ENCODE measurements at places on chromosomes 2 and 18.
A peak's percentile ranks its signal among the peaks of the same experiment; 100 is the strongest.

DNA sequence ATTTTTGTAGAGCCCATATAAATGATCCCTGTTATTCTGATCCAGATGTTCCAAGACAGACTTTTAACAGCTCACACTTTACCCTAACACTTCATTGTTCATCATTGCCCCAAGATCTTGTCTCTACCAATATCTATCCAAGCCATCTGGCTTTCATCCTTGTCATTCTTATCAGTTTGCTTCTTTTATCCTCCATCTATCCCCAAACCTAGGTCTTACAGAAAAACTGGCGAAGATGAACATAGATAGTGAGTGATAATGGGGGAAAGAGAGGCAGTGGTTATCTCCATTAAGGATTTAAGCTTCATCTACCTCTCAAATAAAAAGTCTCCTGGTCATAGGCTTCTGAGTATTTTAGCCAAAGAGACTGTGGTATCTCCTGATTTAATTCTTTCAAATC is 89.5 kb downstream of the DHRS9 start:
- DNase-seq = no peak

- no peak for DNase-seq
Observed at GRCh38 chr2:16025211-16025875, 85.0 kb downstream of the MYCN start.

GRCh38 chr2:239113171-239113570 is 265.3 kb downstream of the TWIST2 start:
- DNase-seq = peak; percentile 25

DNA sequence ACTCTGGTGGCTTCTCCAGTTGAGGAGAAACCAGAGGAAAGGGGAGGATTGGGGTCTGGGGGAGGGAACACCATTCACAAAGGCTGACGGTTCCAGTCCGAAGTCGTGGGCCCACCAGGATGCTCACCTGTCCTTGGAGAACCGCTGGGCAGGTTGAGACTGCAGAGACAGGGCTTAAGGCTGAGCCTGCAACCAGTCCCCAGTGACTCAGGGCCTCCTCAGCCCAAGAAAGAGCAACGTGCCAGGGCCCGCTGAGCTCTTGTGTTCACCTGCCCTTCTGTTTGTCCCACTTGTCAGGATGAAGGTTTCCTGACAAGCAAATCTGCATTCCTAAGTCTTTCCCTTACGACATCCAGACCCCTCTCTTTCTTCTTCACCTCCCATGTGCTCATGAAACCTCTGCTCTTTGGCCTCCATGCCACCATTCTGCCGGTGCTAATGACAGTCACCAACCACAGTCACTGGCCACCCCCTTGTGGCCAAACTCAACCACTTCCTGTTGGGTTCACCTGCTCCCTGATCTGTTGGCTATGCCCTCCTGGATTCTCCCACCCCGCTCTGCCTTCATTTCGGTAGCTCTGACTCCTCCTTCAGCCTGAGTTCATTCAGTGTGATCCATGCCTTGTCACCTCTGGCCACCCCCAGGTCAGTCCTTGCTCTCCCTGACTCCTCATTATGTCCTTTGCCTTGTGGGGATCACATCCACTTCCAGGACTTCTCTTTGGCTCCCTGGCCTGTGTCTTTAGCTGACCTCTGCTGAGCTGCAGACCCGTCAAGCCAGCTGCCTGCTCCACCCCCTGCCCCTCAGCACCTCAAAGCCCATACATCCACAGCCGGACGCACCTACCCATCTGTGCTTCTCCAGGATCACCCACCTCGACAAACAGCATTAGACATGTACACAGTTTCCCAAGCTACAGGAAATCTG is 17.6 kb downstream of the EMX1 start:
- DNase-seq = no peak

- peak; percentile 66 for DNase-seq
Observed at GRCh38 chr18:5879479-5879882, 15.8 kb downstream of the TMEM200C start.

GRCh38 chr2:74438248-74438647 is 3.5 kb downstream of the RTKN start:
- no peak for DNase-seq

DNA sequence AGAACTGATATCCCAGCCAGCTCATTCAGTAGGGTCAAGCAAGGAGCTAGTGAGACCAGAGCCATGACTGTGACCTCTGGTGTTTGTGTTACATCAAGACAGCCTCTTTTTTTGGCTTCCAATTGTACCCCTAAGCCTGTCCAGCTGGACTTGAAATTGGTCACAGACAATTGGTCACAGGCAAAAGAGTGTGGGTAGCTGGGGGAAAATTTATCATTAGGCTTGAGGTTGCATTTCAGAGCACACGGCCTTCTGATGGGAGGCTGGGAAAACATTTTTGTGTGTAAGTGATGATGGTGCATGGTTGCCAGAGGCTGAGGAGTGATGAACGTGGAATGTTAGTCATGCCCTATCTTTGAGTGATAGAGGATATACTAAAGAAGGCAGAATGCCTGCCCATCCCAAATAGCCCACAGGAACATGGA is 285.1 kb upstream of the SLC14A2 start:
- no peak for DNase-seq

DNA sequence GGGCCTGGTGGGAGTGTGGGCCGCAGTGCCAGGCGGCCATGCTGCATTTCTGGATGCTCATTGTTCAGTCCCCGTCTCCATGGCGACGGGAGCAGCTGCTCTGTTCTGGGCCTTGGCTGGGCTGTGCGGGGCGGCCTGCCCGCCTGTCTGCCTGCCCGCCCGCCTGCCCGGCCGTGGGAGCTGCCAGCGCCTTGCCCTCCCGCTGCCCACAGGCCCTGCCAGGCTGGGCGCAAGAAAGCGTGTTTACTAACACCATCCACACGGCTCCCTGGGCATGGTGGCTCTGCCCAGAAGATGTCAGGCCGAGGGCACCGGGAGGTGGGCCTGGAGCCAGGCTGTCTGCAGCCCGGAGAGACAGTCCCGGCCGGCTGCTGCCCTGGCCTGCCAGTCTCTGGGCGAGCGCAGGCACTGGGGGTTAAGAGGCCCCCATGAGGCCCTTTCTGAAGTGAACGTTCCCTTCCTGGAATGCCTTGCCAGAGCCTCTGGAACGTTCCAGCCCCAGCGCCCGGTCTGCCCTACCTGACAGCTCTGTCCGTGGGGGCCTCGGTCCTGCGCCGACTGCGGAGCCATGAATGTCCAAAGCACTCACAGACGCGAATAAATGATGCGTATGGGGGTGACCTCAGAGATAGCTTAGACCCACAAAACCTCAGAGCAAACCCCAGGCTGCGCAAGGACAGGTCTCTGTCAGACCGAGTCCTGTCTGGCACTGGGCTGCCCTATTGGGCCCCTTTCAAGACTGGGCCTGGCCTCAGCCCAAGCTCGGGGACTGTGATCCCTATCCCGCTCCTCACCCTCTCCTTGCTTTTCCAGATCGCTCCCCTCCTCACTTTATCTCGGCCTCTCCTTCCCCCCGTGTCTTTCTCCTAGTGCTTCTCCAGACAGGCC is 44.3 kb downstream of the MYCN start:
- DNase-seq = no peak

DNA sequence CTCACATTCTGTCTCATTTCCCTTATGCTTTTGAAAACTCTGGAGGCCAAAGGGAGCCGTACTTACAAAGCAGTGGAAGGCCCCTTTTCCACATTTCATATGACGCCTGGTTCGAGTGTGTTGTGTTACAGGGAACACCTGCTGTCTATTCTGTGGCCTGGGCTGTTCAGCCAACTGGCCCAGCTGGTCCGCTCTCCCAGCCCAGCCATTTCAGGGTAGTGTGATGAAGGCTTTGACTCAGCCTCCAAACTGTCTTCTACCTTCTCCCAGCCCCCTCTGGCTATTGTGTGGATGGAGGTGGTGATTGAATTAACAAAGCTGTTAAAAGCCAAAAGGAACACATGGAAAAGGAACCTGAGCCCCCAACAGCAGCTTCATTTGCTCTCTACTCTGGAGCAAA is 233.8 kb downstream of the ICOS start:
- DNase-seq = no peak

GRCh38 chr2:176534798-176535466 is 265.7 kb downstream of the MTX2 start:
- peak; percentile 61 for DNase-seq

DNA sequence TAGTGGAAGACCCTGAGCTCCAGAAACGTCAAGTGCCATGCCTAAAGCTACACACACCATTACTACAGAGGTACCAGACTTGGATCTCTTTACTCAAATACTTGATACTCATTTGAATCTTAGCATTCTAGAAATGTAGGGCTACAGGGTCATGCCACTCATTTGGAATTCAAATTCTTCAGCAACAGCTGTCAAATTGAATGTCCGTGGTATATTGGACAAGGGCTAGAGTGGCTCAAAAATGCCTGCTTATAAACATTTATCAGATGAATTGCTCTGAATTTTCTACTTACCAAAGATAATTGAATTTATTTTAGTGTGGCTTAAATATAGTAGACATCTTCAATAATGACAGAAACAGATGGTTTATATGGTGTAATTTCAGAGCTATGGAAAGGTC is 669.7 kb downstream of the SLC4A3 start:
- DNase-seq = no peak

DNA sequence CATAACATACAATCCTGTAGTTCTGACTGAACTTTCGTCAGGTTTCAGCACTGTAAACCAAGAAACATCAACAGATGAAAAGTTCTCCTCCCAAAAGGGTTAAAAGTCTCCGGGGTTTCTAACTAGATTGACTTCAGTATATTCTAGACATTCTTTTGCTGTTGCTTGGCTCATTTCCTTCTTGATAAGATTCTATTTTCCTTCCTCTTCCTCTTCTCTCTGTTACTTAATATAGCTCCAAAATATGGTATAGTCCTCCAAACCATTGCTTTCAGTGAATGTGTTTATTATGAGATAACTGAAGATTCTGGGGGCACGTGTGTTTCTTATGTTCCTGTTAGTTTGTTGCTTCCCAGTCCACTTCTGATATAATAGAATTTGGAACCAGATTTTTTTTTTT is 46.4 kb upstream of the MAP4K3 start:
- no peak for DNase-seq

DNA sequence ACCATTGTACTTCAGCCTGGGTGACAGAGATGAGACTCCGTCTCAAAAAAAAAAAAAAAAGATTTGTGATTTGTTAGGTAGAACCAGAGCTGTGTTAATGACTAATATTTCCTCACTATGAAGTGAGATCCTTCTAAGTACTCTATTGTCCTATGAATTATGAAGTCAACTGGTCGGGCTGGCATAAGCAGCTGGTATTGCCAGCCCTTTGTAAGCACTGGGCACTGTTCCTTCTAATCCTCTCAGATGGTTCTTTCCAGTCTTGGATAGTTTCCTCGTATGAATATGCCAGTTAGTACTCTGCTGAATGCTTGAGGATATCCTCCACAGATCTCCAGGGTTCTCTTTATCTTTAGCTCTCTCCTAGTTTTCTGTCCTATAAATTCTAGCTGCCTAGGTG is 223.1 kb upstream of the SP5 start:
- DNase-seq = no peak

DNA sequence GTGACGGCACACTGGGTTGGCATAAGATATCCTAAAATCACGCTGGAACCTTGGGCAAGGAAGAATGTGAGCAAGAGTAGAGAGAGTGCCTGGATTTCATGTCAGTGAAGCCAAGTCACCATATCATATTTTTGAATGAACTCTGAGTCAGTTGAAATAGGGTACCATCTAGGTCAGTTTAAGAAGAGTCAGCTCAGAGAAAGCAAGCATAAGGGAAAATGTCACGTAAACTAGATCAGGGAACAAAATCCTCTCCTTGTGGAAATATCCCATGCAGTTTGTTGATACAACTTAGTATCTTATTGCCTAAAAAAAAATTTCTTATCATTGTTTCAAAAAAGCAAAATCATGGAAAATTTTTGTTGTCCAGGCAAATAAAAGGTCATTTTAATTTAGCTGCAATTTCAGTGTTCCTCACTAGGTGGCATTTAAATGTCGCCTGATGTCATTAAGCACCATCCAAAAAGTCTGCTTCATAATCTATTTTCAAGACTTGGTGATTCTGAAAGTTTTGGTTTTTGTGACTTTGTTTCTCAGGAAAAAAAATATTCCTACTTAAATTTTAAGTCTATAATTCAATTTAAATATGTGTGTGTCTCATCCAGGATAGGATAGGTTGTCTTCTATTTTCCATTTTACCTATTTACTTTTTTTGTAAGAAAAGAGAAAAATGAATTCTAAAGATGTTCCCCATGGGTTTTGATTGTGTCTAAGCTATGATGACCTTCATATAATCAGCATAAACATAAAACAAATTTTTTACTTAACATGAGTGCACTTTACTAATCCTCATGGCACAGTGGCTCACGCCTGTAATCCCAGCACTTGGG is 19.6 kb downstream of the RSAD2 start:
- DNase-seq = peak; percentile 62

GRCh38 chr2:8015848-8016600 is 665.8 kb upstream of the ID2 start:
- DNase-seq = no peak

GRCh38 chr2:224885836-224886547 is 156.3 kb downstream of the DOCK10 start:
- peak; percentile 85 for DNase-seq

DNA sequence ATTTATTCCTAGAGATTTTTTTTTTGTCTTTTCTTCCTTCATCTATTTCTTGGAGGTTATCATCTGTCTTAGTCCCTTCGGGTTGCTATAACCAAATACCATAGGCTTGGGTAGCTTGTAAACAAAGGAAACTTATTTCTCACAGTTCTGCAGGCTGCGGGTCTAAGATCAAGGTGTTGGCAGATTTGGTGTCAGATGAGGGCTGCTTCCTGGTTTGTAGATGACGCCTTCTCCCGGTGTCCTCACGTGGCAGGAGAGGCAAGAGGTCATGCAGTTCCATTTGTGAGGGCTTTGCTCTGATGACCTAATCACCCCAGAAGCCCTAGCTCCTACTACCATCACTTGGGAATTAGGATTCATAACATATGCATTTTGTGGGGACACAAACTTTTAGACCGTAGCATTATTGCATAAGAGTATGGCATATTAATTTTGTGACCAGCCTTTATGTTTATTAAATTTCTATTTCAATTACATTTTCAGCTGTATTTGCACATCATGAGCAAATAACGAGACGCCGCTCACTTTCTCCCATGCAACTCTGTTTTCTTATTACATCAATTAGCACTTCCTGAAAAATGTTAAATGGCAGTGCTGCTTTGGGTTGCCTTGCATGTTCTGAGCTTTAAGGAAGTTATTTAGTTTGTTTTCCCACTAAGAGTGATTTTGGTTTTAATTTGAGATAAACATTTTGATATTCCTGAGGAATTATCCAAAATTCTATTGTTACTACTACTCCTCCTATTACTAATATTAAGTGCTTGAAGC is 246.4 kb upstream of the HDAC4 start:
- DNase-seq = no peak

GRCh38 chr2:40809156-40809555 is 357.3 kb upstream of the SLC8A1 start:
- DNase-seq = no peak

GRCh38 chr18:49230326-49230725 is 230.1 kb downstream of the DYM start:
- no peak for DNase-seq

DNA sequence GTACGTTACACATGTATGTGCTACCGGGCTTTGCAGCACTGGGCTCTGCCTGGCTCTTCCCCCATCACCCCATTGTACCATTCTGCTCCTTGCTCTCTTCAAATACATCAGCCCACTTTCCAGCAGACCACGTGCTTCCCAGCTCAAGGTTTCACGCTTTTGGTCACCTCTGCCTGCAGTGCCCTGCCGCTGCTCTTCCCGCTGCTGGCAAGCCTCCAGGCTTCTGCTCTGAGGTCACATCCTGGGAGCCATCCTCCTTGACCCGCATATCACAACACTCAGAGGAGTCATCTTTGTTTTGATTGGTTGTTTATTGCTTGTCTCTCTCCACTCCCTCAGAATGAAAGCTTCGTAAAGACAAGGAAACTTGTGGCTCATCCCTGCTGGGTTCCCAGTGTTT is 34.1 kb downstream of the KIF5C start:
- no peak for DNase-seq

GRCh38 chr2:149329489-149330126 is 779 bp upstream of the LYPD6 start:
- peak; percentile 64 for DNase-seq

All from astrocyte of the spinal cord (primary cell).